ENCODE measurements at places on chromosomes 2 and 18. TPM values are rescaled to one million over a fixed set of nuclear protein-coding genes. Genes with fewer than 3 reads are reported as not detected.

GRCh38 chr18:13834496-13835015 lies 10.6 kb downstream of the MC5R start:
- DNase-seq = no peak

- DNase-seq = no peak
Observed at GRCh38 chr18:23380817-23381216, 72.3 kb upstream of the RIOK3 start.

DNA sequence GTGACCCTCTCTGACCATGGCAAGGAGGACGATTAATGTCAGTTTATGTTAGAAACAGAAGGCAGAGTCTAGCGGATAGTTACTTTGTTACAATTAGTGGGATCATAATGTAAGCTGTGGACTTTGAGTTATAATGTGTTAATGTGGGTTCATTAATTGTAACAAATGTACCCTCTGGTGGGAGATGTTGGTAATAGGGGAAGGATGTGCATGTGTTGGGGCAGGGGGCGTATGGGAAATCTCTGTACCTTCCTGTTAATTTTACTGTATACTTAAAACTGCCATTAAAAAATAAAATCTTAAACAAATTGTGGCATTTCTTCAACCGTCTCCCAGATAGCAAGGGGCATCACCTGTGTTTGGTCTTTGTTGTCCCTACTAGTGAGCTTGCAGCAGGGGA lies 4.8 kb downstream of the UBE2F start:
- no peak for DNase-seq

DNA sequence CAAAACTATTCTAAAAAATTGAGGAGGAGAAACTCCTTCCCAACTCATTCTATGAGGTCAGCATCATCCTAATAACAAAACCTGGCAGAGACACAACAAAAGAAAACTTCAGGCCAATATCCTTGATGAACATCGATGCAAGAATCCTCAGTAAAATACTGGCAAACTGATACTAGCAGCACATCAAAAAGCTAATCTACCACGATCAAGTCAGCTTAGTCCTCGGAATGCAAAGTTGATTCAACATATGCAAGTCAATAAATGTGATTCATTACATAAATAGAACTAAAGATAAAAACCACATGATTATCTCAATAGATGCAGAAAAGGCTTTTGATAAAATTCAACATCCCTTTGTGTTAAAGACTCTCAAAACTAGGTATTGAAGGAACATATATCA lies 63.1 kb downstream of the EHBP1 start:
- no peak for DNase-seq

DNA sequence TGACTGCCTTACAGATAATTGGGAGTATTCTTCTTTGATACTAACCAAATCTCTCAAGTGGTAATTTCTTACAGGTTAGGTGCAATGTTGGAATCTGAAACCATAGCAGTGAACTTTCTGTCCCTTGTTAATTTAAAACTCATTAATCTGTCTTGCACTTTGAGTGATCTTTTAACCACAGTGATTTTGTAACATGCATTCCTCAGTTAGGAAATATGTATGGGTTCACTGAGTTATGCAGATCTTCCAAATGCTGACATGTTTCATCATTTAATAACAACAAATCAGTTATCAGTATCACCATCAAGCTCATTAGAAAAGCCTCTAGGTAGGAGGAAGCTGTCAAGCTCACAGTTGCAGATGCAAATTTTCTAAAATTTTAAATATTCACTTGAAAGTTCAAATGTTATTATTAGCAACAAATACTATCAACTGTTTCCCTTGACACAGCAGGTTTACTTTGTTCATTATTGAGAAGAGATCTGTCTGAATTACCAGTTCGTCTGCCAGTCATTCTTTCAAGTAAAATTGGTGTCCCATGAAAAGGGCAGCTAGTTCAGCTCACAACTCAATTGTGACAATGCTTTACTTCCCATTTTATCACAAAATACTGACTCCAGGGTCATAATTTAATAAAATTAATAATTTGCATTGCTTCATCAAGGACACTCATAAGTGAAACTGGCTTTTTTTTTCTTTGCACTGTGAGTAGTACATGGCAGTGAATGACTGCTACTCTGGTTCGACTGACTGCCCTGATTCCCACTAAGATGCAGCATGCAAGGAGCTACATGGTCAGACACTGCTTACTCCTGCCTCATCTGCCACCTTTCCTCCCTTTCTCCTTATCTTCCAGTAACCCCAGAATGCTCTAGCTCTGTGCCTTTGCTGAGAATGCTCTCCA lies 31.6 kb downstream of the SUCLG1 start:
- DNase-seq = no peak

DNA sequence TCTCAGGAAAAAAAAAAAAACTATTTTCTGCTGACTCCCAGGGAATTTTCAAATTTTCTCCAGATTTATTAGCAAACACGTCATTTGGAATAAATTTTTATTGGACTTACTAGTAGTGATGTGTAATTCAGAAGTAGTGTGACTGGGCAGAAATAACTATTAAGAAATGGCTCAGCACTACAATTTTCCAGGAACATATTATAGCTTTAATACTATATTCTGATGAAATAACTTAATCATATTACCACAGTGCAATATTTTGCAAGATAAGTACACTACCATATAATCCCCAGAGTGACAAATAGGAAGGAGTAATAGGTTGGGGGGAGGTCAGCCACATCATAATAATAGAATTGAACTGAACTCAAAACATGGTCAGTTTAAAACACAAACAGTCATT lies 19.7 kb upstream of the TNFAIP6 start:
- no peak for DNase-seq

DNA sequence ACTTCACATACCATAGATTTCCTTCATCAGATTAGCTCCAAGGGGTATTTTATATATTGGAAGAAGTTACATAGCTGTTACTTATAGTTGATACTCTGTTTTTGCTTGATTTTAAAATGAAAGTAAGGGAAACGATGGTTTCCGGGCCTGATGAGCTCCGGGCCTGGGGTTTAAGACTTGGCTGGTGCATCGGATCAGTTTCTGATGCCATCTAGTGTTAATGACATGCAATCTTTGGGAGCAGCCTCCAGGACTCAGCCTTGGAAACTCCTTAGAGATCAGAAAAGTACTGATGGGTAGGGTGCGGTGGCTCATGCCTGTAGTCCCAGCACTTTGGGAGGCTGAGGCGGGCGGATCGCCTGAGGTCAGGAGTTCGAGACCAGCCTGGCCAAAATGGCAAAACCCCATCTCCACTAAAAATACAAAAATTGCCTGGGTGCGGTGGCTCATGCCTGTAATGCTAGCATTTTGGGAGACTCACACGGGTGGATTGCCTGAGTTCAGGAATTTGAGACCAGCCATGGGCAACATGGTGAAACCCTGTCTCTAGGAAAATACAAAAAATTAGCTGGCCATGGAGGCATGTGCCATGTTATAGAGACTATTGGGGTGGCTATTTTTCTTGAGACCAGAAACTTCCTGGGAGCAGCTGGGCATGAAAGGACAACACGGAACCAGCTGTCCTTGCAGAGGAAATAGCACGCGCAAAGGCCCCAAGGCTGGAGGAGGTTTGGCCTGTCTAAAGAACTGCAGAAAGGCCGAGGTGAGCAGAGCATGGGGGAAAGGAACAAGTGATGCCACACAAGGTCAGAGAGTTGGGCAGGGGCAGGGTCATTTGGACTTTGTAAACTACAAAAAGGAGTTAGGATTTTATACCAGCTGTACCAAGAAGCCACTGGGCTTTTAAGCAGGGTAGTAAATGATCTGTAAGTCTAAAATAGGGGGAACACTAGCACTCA lies 46.9 kb upstream of the CNOT11 start:
- peak; percentile 62 for DNase-seq

GRCh38 chr2:219901155-219901554 lies 273.7 kb downstream of the SLC4A3 start:
- DNase-seq = no peak

GRCh38 chr2:238709325-238710025 lies 138.4 kb upstream of the TWIST2 start:
- DNase-seq = no peak

GRCh38 chr18:51522338-51522737 lies 324.9 kb upstream of the MEX3C start:
- DNase-seq = no peak

- DNase-seq = no peak
Observed at GRCh38 chr2:157420771-157421323, 23.0 kb downstream of the CYTIP start.

DNA sequence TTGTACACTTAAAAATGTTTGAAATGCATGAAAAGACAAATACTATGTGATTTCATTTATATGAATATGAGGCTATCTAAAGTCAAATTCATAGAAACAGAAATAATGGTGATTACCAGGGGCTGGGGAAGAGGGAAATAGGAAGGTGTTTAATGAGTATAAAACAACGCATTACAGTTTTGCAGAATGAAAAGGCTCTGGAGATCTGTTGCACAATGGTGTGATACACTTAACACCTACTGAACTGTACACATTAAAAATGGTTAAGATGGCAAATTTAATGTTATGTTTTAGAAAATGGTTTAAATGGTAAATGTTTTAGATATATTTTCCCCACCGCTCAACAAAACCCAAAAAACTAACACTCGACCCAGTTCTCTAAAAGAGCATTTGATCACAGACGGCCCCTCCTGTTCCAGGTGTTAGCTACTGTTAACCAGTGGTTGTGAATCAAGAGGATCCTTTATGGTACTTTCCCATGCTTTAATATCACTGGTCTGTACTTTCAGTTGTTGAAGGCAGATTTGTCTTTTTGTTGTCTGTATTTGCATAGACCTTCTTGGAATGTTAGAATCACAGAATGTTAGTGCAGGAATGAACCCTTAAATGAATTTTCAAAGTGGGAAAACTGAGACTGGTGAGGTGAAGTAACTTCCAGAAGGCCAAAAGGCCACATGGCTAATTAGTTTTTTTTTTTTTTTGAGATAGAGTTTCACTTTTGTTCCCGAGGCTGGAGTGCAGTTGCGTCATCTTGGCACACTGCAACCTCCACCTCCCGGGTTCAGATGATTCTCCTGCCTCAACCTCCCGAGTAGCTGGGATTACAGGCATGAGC lies 10.2 kb downstream of the RAB10 start:
- DNase-seq = peak; percentile 55

- DNase-seq = no peak
Observed at GRCh38 chr2:46689993-46690392, 210.6 kb downstream of the TMEM247 start.

GRCh38 chr2:175436076-175436475 lies 254.6 kb upstream of the ATP5MC3 start:
- no peak for DNase-seq

DNA sequence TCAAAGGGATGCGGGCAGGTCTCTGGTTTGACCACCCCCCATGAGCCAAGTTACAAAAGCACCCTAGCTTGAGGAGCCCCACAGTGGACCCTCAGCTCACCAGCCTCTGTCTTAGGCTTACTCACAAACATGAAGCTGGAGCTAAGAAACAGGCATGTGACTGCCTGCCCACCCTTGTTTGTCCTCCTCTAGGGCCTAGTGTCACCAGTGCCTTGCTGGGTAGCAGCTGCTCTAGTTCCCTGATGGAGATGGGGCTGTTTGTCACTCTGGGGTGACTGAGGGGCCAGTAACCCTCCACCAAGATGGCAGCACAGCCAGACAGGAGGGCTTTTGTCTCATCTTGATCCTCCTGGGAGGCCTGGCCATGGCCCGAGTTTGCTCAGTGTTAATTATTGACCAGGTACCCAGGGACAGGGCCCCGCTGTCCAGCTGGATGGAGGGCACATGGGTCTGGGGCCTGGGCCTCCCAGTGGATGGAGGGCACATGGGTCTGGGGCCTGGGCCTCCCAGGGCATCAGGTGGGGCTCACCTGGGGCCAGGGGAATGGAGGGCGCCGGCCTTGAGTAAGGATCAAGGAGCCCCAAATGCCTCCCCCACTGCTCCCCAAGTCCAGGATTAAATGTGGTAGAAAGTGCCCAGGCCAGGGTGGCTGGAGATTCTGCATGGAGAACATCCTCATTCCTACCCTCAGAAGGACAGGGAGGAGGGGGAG lies 185.9 kb upstream of the HAAO start:
- no peak for DNase-seq

- DNase-seq = no peak
Observed at GRCh38 chr2:190891372-190891771, 10.8 kb downstream of the GLS start.

- no peak for DNase-seq
Observed at GRCh38 chr18:49456794-49457193, 3.7 kb downstream of the DYM start.

DNA sequence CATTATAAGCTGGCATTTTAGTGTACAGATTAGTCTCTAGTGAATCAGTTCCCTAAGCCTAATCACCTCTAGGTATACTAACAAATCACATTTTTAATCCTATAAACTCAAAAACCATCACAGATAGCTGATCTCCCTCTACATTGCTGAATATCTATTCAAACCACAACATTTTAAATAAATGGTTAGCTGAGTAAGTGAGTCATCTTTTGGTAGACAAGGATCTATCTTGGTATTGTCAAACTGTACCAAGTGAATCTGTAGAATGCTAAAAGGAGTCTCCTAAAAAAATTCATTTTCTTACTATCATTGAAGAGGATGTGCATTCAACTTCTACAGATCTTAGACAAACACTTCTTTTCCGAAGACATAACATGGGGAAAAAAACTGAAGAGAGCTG lies 40.7 kb downstream of the INO80D start:
- DNase-seq = no peak

GRCh38 chr2:239277401-239278085 lies 123.3 kb downstream of the HDAC4 start:
- DNase-seq = no peak

DNA sequence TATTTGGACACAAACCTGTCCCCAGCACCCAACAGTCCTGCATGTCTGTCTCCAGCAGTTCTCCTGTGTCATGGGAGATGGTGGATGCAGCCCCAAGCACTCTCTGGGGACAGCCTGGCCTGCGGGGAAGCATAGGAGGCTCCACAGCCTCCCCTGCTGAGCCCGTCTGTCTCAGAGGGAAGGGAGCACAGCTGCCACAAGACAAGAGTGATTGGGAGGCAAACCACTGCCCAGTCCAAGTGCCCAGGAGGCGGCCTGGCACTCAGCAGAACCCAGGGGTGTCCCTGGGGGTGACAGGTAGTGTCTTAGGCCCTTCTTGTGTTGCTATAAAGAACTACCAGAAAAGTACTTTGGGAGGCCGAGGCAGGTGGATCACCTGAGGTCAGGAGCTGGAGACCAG lies 211.2 kb upstream of the MYT1L start:
- no peak for DNase-seq

TUBA3D gene
- 11.0 TPM for total RNA-seq

TEKT4 gene
- not detected for total RNA-seq

TDRD15 gene
- total RNA-seq = not detected

HOXD4 gene
- 0.29 TPM for total RNA-seq

CYP27C1 gene
- total RNA-seq = 0.21 TPM

XDH gene
- total RNA-seq = 0.16 TPM

CCNYL1 gene
- 10.5 TPM for total RNA-seq

AMMECR1L gene
- total RNA-seq = 11.7 TPM

CIB4 gene
- total RNA-seq = not detected

CRYBA2 gene
- total RNA-seq = not detected

KLHL29 gene
- 3.3 TPM for total RNA-seq

HAAO gene
- 2.5 TPM for total RNA-seq
